ENCODE measurements at places on chromosomes 2 and 18.

DNA sequence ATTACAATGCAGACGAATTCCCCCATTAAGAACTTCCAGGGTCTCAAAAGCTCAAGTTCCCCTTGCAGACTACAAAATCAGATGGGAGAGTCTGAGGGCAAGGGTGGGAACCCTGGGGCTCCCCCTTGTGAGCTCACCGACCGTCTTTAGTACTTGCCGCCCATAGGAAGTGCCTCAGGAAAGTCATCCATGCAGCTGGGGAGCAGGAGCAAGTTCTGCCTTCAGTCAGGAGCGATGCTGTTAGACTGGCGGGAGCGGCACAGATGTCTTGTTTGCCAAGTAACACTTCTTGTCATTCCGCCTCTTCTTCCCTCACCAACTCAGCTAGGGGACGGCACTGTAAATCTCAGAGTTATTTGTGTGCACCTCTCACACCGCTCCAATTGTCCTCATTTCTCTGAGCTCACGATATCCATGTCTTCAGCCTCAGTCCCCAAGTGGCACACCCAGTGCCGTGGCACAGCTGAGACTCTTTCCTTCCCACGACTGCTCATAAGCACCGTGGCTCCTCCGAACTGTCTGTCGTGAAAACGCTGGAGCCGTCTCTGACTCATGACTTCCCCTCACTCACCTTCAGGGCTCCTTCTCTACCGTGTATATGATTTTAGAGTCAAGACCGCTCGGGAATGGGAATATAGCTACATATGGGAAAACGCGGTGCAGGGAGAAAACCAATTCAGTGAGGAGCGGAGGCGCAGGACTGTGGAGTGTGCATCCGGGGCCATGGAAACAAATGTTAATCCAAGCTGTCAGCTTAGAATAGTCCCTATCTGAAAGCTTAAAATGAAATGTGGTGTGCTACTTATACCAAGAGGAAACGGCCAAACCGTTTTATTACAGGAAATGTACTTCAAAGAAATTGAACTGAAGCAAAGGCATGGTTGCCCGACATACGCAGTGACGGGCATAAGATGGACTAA lies 34.0 kb downstream of the UXS1 start:
- DNase-seq = peak; percentile 64

DNA sequence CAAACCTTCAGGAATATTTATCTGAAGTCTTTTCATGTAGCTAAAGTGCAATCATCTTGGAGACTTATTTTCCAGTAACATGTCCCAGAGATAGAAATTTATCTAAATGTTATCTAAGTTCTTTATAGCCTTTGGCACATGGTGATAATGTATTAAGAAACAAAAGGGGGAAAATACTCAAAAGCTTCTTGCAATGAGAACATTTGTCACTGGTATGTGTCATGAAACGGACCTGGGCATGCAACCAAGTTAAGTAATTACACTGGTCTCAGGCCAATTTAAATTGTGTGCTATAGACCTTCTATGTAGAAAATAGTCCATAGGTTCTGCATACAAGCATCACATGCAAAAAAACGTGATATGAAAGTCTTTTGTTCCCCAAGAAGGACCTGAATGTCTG lies 136.2 kb downstream of the SLC8A1 start:
- no peak for DNase-seq

- DNase-seq = no peak
These were observed 53.9 kb downstream of the TMEM18 start for GRCh38 chr2:623130-623922.

DNA sequence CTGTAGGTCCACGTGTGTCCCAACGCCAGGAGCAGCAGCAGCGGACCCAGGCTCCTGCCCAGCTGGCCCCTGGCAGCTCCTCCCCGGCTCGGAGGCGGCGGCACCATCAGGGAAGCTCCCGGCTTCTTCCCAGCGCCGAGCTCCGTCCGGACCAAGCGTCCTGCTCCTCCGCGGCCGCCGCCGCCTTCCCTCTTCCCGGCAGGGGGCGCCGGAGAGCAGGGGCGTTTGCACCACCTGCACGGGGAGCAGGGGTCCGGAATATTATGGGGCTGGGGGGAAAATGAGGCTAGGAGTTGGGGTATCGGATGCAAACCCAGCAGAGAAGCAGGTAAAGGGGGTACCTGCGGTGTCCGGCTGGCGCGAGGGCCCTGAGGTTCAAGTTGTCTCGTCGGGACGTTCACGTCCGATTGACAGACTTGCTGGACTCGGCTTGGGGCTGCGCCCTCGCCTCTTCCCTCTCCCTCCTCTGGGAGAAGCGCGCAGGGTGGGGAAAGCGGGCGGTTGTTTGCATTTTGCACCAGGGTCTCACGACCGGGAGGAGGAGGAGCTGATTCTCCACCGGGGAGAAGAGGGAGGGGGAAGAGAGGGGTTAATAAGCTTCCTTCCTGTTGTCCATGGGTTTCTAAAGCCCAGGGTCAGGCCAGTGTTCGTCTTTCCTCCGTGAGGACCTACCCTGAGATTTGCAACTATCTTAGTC lies at the start of gene CCBE1:
Gene CCBE1 (minus strand): TSS at position 188 of the 697 bp plus-strand sequence.
- no peak for DNase-seq

GRCh38 chr2:176356251-176356650 lies 87.0 kb downstream of the MTX2 start:
- DNase-seq = no peak

- DNase-seq = no peak
These were observed 281.7 kb upstream of the UBE2E3 start for GRCh38 chr2:180698668-180699067.

- DNase-seq = no peak
These were observed 197.6 kb downstream of the BCL11A start for GRCh38 chr2:60355849-60356261.

DNA sequence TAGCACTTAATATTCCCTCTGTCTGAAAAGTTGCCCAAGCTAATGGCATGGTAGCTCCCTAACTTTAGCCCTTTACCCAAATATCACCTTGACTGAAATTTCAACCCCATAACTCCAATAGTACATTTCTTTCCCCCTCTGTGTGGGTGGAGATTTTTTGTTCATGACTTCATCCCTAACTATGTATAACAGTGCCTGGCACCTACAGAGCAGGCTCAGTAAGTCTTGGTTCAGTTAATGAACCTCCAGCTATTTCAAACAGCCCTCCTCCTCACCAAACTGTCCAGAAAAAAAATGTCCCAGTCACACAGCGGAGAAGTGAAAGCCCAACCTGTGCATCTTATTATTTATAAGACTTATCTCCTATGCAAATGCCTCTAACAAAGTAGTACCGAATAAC lies 18.6 kb downstream of the BUB1 start:
- no peak for DNase-seq

GRCh38 chr2:60280238-60280637 lies 273.2 kb downstream of the BCL11A start:
- no peak for DNase-seq

- peak; percentile 74 for DNase-seq
These were observed at the start of gene ITGA6 for GRCh38 chr2:172427256-172427989. Gene ITGA6, plus strand, starts transcription at chr2:172427586.

GRCh38 chr2:174597009-174597344 lies 627 bp downstream of the WIPF1 start:
- no peak for DNase-seq

GRCh38 chr2:51329512-51329911 lies 297.6 kb upstream of the NRXN1 start:
- no peak for DNase-seq

DNA sequence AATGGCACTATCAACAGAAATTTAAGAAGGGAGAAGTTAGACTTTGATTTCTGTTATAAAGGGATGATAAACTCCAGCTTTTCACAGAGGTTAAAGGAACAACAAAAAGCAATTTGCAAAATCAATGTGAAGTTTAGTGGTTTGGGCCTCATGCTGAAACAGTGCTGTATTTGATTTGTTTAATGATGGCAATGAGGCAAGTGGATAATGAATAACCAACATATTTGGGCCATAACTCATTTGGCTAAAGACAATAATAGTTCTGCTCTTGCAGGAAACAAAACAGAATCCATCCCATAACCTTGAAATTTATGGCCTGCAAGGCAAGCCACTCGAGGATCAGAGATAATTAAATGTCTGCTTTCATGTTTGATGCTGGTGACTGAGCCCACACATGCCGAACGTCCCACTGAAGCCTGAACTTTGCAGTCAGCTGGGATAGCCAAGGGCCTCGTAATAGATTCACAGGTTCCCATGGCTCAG lies 56.5 kb downstream of the TPGS2 start:
- DNase-seq = no peak

GRCh38 chr2:203808046-203808750 lies 59.4 kb upstream of the CTLA4 start:
- no peak for DNase-seq

DNA sequence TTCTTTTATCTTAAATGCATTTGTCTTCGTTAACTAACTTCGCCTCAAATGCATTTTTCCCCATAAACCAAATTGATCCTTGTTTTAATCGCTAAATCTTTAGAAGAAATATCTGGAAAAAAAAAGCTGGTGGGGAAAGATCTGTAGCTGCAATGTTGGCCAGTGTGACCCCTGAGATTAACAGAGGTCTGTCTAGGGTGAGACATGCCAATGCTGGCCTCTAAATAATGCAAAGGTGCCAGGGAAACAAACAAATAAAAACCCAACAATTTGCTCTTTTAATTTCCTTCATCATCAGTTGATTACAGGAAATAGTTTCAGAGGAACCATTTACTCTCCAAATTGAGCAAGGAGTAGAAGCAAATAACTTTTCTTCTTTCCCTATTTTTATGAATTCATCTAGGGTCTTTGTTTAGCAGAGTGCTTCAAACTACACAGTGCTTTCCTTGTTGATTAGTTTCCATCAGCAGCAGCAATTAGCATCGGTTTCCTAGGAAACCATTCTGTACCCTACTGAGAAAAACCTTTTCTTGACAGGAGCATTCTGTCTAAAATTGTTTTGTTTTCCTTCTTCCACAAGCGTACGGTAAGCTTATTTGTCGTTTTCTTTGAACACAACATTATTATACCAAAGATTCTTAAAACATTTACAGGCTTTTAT lies 100.5 kb upstream of the UNC80 start:
- DNase-seq = no peak

- no peak for DNase-seq
These were observed 24.6 kb upstream of the FZD7 start for GRCh38 chr2:202009019-202009481.

GRCh38 chr2:74779587-74780135 lies 54.3 kb upstream of the HK2 start:
- no peak for DNase-seq

GRCh38 chr2:224174521-224174920 lies 135.4 kb upstream of the SERPINE2 start:
- no peak for DNase-seq

- no peak for DNase-seq
These were observed 27.1 kb downstream of the CREG2 start for GRCh38 chr2:101360232-101360631.

DNA sequence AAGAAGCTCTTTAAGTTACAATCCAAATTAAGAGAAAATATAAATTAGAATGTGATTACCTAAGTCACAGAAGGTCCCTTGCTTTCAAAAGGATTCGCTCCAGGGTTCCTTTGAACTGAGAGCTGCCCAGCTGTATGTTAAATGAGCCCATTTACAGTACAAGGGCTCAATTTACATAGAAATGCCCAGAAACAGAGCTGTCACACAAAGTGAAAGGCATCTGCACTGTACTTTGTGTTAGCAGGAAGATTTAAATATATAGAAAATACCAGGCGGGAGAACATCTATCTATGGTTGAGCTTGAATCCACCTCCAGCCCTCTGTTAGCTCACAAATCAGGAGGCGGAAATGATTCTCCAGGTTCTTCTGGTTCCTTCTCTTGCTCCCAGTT lies 272.9 kb downstream of the PAX3 start:
- DNase-seq = no peak

DNA sequence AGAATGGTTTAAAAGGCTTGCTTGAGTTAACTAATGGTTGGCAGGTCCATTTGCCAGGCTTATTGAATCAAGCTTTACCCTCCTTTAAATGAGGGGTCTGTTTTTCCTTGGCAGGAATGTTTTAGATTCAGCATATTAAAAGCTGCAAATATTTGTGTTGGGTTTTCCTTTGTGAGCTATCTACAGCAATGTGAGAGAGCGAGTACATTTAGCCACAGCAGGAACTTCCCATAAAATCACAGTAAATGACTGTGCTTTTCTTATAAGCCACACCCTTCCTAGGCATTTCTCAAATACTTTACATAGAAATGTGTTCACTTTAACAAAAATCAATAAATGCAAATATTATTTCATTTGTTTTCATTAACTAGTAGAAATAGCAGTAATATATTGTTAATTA lies 23.9 kb downstream of the CALCRL start:
- no peak for DNase-seq

DNA sequence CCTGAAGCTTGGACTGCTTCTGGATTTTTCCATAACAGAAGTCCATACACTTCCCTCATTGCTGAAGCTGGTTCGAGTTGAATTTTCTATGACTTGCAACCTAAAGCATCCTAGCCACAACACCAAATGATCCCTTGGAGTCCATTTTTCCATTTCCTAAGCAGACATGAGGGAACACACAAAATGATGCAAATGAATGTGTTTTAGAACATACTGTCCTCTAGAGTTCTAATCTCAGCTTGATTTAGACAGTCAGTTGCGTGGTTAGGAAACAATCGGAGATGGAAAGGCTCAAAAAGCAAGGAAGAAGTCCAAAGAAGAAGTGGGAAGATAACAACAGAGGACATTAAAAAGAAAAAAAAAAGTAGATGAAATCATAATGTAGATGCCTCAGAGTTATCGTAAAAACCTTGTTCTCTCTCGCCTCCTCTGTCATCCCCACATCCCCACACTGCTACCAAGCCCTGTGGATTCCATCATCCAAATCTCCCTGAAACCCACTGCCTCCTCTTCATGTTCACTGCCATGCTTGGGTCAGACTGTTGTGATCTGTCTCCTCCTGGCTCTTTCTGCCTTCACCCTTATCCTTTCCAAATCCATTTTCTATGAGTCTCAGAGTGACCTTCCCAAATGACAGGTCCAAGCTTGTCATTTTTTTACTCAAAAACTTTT lies 58.4 kb downstream of the TMEM247 start:
- no peak for DNase-seq

- no peak for DNase-seq
These were observed 176.1 kb downstream of the INSIG2 start for GRCh38 chr2:118264232-118264990.

All from activated T-cell treated with anti-CD3 and anti-CD28 coated beads, Interleukin-2, amount 50 U/mL, for 4 hours (primary cell).